ENCODE measurements at places on chromosomes 7 and 10. TPM values are rescaled to one million over a fixed set of nuclear protein-coding genes. Genes with fewer than 3 reads are reported as not detected.

The CRTAC1 gene
- 3.5 TPM for total RNA-seq

The RGS10 gene
- 7.8 TPM for total RNA-seq

The GRID1 gene
- 0.37 TPM for total RNA-seq

The PRR15 gene
- 26.3 TPM for total RNA-seq

The CHAT gene
- total RNA-seq, result not detected

The FFAR4 gene
- not detected for total RNA-seq

The RAB19 gene
- total RNA-seq, result not detected

The ACSM6 gene
- total RNA-seq, result not detected

The SUN3 gene
- not detected for total RNA-seq

The AGAP5 gene
- total RNA-seq, result 1.9 TPM

DNA sequence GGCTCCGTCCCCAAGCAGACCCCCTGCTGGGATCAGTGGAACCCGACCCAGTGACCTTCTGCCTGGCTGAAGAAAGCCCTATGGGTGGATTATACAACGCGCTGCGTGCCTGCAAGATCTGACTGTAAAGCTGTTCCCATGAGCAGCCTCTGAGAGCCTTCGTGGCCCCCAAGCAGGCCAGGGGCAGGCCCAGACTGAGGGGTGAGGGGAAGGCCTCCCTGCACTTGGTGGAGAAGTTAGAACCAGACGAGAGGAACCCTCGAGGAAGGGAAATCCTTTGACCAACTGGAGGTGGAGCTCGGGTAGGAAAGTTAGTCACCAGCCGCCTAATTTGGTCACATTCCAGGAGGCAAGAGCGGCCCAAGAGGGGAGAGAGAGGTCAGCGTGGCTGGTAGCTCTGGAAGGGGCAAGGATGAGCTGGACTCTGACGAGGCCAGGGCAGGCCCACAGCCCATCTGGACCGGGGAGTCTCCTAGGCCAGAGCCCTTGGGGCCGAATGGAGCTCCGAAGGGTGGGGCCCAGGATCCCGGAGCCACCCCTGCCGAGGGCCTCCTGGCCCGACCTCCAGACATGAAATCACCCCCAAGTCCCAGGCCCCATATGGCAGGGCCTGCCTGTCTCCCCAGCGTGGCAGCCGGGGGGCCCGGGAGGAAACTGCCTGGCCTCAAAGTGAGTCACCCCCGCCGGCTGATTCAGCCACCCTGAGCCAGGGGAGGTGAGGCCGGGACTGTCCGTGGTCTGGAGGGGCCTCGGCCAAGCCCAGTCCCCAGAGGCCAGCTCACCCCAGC is 23.3 kb upstream of the PDGFA start:
- DNase-seq, result peak; percentile 82

DNA sequence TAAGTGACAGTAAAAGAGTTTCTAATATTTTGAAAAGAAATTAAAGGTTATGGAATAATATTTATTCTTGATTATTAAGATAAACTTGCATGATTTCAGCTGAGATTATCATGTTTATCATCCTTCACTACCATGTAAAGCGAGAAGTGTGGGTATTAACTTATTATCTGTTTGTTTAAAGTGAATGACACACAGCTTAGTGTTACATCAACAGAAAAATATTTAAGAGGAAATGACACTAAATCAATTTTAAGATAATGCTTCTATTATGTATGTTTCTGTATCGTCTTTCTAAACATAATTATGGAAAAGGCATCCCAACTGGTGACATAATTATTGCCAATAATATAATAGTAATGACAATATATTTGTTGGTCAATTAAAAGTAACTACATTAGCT is 213.1 kb downstream of the PCDH15 start:
- no peak for DNase-seq

DNA sequence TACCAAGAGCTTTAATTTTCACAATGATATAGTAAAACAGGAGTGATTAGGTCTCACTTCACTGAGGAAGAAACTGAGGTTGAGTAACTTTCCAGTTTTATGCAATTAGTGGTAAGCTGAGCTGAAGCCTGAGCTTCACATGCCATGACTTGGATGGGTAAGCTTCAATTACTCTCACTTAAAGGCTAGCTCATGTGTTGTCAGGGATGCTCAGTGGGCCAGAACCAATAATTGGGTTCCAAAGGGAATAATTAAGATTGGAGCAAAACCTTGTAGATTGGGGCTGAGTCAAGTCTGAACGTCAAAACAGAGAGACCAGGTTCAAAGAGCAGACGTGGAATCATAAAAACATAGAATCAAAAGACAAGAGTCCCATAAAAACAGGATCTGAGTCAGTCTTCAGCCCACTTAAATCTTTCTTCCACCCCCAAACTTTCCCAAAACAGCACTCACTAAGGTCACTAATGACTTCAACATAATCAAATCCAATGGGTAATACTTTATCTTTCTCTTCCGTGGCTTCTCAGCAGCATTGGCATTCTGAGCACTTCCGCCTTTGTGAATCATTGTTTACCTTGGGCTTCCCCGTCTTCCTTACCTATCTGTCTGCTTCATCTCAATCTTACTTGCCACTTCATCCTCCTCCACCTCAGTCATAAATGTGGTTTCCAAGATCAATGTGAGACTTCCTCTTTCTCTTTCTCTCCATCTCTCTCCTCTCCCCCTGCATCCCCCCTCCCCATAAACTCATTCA is 23.0 kb upstream of the EGFR start:
- no peak for DNase-seq

- no peak for DNase-seq
Measured at GRCh38 chr7:100476903-100477870, 1.8 kb downstream of the TSC22D4 start.

DNA sequence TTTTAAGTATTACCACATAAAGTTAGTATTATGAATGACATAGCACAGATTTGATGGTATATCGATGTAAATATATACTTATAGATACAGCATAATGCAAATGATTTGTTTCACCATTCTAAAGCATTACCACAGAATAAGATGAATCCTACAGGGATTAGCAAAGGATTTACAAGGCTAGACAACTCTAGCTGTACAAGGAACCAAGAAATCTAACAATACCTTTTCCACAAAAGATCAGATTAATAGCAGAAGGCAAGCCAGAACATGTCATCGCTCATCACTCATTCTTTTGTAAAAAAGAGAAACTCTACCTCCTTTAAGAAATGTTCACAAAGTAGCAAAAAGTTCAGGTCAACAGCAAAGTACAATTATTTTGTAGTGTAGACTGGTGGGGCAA is 105.1 kb upstream of the ANK3 start:
- DNase-seq, result no peak

- DNase-seq, result no peak
Measured at GRCh38 chr10:70514591-70514990, 36.0 kb downstream of the PALD1 start.

GRCh38 chr7:92695308-92696261 is 105.4 kb upstream of the FAM133B start:
- DNase-seq, result no peak

DNA sequence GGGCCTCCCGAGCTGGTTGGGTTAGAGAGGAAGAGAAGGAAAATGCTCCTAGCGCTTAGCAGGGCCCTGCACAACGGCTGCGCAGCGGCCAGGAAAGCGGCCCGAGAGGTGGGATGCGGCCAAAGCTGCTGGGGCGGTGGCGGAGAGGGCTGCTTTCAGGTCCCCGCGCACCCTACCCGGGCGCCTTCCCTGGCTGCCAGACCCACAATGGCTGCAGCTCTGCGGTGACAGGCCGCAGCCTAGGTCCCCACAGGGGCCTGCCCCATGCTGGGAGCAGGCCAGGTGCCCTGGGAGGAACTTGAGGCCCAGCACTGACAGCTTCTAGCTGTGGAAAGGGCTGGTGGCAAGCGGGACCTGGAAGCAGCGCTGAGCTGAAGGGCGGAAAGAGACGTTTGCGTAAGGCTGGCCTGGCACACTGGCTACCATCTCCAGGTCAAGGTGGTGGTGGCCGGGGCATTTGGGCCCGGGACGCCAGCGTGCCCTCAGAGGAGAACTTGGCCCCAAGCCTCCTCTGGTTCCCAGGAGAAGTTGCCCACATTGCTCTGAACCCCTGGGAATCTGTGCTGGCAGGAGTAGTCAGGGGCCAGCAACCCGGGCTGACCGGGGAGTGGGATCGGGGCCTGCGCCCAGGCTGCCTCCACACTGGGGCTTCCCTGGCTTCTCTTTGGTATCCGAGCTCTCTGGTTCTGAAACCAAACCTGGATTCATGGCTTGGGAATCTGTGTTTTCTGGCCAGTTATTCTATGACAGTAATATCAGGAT is 72.9 kb upstream of the ZNF804B start:
- no peak for DNase-seq

DNA sequence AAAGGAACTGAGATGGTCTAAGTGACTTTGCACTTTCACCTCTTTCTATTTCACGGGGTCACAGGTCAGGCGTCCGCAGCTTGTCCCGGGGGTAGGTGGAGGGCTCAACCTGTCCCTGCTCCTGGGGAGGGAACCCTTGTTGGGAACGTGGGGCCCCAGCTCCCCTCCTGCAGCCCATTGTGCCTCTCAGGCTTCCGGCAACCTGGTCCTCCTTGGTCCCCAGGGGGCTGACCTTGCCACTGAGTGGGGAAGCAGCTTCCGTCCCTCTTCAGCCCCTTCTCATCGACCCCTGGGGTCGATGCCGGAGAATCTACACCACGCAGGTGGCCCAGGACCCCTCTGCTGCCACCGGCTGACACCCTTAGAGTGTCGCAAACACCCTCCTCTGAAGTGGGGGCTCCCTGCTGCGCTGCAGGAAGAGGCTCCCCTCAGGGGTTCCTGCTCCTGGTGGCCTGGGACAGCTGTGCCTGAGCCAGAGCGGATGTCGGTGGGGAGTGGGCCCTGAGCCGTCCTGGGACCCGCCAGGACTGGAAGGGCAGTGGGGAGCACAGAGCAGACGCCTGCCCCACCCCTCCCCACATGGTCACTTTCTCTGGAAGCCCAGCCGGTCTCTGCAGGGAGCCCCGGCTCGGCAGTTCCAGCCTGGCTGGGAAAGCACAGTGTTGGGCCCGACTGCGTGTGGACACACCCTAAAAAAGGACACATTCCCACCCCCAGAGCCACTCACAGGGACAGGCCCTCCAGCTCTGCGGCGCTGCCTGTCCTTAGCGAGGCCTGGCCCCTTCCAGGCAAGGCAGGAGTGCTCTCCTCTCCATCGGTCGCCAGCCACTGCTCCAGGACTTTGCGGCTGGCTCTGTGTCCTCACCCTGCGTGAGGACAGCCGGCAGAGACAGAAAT is 357.5 kb upstream of the SHH start:
- DNase-seq, result no peak

DNA sequence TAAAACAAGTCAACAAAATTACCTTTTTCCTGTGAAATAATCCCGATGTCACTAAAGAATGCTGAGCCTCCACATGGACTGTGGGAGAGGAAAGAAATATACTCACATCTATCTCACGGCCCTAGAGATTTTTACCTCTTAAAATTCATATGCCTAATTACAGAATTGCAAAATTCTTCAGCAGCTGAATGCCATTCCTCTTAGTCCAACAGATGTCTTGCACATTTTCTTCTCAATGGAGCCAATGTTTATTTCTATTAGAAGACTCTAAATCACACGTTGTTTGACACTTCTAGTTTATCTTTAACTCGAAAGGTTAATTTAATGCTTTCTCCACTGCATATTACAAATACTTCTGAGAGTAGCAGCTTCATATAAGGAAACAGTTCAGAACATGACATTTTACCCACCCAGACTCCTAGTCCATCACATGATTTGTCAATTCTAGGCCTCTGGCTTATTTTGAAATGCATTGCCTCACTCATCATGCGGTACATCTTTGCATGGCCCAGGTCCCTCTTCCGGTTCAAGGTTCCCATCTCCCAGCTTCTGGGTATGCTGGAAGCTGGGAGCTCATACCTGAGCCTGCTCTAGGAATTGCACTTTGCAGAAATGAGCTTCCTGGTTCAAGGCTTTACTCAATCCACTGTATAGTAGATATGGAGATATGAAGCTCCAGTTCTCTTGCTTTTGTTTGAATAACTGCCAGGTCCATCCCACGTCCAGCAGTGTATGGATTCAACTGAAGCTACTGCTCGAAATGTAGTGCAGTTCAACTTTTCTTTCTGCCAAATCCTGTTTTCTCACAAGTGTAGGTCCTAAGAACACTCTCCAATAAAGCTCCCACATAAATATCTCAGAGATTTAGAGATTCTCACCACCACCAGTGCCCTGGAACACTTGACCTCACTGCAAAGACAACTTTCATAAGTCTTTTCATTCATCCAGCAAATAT is 306.2 kb downstream of the GPR37 start:
- no peak for DNase-seq

GRCh38 chr10:108465871-108466641 is 1301.5 kb upstream of the SORCS1 start:
- DNase-seq, result no peak

- DNase-seq, result no peak
Measured at GRCh38 chr7:90570373-90570959, 25.7 kb upstream of the CDK14 start.

- DNase-seq, result no peak
Measured at GRCh38 chr7:24781106-24781505, 23.8 kb upstream of the GSDME start.

GRCh38 chr10:119139464-119140067 is 25.9 kb downstream of the SFXN4 start:
- no peak for DNase-seq

DNA sequence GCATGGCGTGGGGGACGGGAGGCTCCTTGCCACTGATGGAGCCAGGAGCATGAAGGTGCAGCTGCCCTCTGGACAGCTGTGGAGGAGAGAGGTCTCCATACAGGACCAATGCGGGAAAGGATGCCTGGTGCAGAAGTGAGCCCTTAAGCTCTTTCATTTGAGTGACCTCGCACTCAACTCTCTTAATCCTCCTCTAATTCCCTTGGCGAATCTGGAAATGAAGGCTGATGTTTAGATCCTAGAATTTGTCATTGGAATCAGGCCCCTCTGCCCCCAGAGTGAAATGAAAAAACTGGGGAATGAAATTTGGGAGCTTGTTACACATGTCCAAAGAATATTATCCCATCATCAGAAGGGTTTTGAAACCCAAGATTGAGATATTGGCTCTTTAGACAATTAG is 639.5 kb downstream of the LRMDA start:
- DNase-seq, result no peak

DNA sequence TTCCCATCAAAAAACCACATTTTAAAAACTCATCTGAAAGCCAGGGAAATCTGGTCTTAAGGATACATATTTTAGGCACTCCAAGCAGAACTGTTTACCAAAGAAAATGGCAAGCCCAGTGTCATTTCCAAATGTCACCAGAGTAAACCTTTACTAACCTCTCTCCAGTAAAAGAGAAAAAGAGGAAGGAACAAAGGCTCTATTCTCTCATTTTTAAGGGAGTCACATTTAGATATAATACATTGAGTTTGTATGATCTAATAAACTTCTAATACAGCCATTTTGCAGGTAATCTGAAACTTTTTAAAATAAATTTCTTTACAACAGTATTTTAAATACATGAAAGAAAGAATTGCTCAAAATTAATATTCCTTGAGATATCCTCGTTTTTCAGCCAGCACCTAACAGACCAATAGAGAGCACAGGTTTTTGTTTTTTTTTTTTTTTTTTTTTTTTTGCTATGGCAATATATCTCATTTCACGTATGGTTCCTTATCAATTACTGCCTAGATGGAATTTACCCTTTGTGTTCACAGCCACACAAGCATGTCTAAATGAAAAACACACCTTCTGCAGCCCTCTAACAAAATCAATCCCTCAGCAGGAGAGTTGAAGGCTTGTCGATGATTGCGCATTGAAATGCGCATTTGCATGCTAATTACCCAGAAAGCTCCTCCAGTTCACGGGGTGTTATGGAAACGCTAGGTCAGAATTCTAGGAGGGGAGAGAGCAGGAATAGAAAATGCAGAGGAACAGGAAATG is 39.8 kb upstream of the MSRB2 start:
- DNase-seq, result no peak

- no peak for DNase-seq
Measured at GRCh38 chr10:102196893-102197292, 29.2 kb upstream of the ELOVL3 start.

- DNase-seq, result no peak
Measured at GRCh38 chr10:120715171-120715570, 136.0 kb upstream of the WDR11 start.

Measured in right atrium auricular region (tissue), 2 donors.